RWPE2 (cell line): ENCODE measurements at places on chromosomes 13 and 19.

- DNase-seq: no peak
Measured at GRCh38 chr19:18668252-18668631, 15.2 kb upstream of the CRTC1 start.

GRCh38 chr13:110426735-110427134 lies 119.7 kb downstream of the COL4A2 start:
- no peak for DNase-seq

DNA sequence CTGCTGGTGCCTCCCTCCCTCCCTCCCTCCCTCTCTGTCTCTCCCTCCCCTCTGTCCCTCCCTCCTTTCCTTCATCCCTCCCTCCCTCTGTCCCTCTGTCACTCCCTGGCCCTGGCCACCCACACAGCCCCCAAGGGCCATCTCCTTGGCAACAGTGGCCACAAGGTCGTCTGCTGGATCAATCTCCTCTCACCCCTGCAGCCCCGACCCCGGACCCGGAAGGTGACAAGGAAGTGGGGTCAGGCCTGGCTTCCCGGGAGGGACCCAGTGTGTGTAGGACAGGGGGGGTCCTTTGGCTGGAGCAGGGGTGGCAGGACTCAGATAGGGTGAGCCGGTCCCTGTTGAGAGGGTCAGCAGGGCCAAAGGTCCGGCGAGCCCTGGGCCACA lies 21.9 kb upstream of the TCF3 start:
- peak; percentile 68 for DNase-seq

GRCh38 chr13:114043421-114044053 lies 69.7 kb upstream of the C13orf46 start:
- DNase-seq: no peak

GRCh38 chr13:43792076-43792881 lies 5.5 kb upstream of the ENOX1 start:
- DNase-seq: no peak

DNA sequence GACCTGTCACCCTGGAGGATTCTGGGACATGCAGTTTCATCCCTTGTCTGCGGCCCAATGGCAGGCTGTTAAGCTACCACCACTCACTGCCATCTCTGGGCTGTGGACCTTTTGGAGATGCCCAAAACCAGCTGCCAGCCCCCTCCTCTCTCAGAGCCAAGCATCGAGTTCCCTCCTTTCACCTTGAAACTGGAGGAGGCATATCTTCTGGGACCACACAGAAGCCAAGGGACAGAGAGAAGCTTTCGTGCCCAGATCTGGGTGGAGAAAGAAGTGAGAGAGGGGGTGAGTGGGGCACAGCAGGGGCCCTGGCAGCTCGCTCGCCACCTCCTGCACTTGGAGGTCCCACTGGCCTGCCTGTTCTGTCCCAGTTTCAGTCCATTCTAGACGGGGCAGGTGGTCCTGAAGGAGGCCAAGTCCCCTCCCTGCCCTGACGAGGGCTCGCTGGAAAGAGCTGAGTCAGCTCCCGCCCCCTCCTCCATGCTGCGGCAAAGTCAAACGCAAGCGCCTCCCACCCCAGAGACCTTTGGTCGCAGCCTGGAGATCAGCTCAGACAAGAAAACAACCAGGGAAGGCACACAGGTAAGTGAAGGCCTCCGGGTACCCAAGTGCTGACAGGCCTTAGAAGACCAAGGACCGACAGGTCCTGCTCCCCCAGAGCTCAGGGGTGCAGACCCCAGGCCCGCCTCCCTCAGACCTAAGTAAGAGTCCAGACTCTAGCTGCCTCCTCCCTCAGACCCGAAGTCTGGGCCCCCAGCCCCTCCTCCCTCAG lies 3.8 kb downstream of the BCAT2 start:
- DNase-seq: no peak

- DNase-seq: no peak
Measured at GRCh38 chr13:110176431-110176830, 130.5 kb downstream of the COL4A1 start.

- no peak for DNase-seq
Measured at GRCh38 chr13:95319551-95320274, 18.5 kb upstream of the ABCC4 start.

DNA sequence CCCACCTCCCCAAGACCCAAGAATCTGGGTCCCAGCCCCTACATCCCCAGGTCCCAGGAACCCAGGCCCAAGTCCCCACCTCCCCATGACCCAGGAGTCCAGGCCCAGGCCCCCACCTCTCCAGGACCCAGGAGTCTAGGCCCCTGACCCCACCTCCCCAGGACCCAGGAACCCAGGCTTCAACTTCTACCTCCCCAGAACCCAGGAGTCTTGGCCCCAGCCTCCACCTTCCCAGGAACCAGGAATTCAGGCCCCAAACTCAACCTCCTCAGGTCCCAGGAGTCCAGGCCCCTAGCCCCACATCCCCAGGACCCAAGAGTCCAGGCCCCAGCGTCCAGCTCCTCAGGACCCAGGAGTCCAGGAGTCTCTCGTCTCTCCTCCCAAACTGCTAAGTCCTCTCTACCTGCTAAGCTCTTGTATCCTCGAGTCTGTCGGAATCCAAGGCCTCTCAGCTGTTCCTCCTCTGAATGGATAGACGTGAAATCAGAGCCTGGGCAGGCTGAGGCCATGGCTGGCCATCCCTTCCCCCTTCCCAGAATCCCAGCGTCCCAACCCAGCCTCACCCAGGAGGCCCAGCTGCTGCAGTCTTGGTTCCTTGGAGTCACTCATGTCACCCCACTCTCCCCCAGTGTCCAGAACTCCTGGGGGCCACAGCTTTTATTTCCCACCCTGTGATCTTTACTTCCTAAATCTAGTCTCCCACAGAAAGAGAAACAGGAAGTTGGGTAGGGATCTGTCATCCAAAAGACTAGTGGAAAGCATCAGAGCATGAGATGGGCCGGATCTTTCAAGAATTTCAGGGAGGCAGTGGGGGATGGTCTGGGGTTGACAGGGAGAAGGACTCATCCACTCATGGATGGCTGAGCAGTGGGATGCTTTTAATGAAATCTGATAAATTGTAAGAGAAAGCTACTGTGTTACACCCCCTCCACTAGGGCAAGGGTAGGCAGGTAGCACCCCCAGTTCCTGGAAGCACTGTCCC lies at the start of gene CD209:
Gene CD209 (minus strand): TSS at position 632 of the 982 bp plus-strand sequence. CDS start 23 bp downstream, at position 609.
- DNase-seq: no peak

DNA sequence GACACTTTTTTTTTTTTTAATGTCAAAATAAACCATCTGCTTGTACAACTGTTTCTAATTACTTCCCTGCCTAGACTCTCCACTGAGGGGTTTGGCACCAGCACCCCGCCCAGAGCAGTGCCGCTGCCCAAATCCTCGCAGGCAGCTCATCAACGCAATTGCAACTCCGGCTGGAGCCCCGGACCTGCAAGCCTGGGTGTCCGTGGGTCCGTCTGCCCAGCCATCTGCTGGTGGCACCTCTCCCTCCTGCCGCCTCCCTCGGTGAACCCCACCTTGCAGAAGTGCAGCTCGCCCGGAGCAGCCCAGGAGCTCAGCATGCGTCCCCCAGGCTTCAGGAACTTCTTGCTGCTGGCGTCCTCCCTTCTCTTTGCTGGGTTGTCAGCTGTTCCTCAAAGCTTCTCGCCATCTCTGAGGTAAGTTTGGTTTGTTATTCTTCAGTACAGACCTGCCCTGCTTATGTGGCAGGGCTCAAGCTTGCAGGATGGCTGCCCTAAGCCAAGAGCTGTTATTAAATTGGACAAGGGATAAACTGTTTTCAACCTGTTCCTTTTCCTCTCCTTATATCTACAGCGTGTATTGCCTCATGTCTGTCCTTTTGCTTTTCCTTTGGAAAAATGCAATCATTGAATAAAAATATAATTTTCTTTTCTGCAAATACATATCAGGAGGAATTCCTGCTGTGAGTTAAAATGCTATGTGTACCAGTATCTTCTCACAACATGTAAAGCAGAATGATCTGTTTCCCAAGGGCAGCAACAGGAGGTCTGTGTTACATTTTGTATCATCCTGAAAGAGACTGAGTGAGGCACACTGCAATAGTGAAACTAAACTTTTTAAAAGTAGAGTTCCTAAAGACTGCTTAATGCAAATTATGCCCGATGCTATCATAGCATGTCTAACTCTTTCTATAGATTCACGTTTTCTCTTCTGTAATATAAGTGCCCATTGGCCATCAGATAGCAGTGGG lies at the start of gene ITGBL1:
Gene ITGBL1 (plus strand): TSS at position 157 of the 967 bp plus-strand sequence. CDS start 159 bp downstream, at position 316.
- DNase-seq: peak; percentile 58

DNA sequence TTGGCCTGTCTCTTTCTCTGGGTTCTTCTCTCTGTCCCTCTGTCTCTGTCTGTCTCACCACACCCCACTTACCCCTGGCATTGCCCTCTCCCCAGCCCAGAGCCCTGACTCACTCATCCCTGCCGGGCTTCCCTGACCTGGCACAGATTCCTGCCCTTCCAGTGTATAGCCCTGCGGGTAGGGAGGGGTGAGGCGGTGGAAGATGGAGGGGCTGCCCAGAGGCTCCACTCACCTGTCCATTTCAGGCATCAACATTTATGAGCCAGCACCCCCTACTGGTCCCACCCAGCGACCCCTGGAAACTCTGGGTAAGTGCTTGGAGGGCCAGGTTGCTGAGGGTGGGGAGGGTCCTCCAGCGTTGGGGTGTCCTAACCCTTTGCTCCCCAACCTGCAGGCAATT lies 1.0 kb downstream of the NCCRP1 start:
- DNase-seq: no peak

- DNase-seq: no peak
Measured at GRCh38 chr13:110418944-110419343, 111.9 kb downstream of the COL4A2 start.

DNA sequence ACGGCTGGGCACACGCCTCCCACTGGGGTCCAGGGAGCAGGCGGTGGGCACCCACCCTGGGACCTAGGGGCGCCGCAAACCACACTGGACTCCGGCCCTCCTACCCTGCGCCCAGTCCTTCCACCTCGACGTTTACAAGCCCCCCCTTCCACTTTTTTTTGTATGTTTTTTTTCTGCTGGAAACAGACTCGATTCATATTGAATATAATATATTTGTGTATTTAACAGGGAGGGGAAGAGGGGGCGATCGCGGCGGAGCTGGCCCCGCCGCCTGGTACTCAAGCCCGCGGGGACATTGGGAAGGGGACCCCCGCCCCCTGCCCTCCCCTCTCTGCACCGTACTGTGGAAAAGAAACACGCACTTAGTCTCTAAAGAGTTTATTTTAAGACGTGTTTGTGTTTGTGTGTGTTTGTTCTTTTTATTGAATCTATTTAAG lies 1.6 kb downstream of the JUNB start:
- DNase-seq: no peak

- no peak for DNase-seq
Measured at GRCh38 chr13:21075379-21076249, 14.2 kb upstream of the LATS2 start.

- DNase-seq: no peak
Measured at GRCh38 chr13:40776681-40777165, 5.7 kb upstream of the MRPS31 start.

DNA sequence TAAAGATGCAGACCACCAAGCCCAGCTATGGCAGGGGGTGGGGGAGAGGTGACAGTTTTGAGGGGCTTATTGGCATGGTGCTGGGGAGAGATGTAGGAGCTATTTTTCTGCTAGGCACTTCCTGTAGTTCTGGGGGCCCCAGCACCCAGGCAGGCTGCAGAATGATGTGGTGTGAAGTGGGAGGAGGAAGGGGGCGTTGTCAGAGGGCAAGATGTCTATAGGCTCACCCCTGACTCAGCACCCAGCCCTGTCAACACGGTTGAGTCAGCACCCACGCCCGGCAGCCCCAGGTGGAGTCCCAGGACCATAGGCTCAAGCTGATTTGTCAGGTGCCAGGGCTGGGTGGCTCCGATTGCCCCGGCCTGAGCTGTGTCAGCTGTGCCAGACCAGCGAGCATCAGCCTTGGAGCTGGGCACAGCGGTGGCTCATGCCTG lies 5.8 kb downstream of the KLF2 start:
- DNase-seq: peak; percentile 98

DNA sequence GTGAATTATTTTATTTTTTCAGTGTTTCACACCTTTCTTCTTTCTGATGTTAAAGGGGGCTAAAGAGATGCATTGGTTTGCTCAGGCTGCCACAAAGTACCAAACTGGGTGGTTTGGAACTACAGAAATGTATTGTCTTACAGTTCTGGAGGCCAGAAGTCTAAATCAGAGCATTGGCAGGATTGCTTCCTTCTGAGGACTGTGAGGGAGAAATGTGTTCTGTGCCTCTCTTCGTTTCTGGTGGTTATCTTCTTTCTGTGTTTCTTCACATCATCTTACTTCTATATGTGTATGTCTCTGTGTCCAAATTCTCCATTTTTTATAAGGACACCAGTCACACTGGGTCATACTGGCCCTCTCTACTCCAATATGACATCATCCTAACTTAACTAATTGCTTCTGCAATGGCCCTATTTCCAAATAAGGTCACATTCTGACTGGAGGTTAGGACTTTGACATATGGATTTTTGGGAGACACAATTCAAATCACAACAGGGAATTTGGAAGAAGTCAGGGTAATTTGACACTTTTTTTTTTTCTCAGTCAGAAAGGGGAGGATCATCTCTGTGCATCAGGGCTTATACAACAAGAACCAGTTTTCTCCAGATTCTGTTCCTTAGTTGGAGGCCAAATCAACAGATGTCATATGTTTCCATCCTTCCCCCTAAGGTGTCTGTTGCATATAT lies 188.2 kb downstream of the KCNRG start:
- no peak for DNase-seq

GRCh38 chr13:93224535-93224934 lies 2.1 kb upstream of the GPC6 start:
- DNase-seq: no peak

GRCh38 chr13:29489650-29490560 lies 105.6 kb downstream of the SLC7A1 start:
- DNase-seq: no peak

DNA sequence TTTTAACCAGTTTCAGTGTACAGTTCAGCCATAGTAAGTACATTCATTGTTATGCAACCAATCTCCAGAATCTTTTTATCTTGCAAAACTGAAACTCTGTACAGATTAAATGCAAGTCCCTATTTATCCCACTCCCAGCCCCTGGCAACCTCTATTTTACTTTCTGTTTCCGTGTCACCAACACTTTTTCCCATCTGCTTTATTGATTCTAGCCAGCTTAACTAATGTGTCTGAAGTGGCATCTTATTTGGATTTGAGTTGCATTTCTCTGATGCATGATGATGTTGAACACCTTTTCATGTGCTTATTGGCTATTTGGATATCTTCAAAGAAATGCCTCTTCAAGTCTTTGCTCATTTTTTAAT lies 18.9 kb downstream of the SPATA13 start:
- DNase-seq: no peak

GRCh38 chr19:16001481-16002312 lies 52.9 kb downstream of the OR10H4 start:
- no peak for DNase-seq

GRCh38 chr13:76647550-76647949 lies 238.7 kb downstream of the KCTD12 start:
- no peak for DNase-seq

- DNase-seq: no peak
Measured at GRCh38 chr13:32228330-32229041, 86.7 kb downstream of the ZAR1L start.

DNA sequence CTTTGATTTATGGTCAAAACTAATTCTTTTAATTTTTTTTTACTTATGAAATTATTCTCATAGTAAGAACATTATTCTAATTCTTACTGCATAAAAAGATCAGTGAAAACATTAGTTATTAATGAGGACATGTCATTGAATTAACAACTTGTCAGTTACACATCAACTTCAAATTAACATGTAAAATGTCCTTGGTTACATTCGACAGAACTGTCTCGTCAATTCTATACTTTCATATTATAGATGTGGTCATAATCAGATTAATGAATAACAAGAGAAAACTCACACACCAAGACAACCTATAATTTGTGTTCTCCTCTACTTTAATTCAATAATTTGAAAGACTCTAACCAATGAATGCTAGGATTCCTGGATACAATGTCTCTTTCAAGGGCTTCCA lies 66.7 kb downstream of the KATNAL1 start:
- DNase-seq: no peak
